ENCODE measurements at places on chromosomes 1 and 21.

DNA sequence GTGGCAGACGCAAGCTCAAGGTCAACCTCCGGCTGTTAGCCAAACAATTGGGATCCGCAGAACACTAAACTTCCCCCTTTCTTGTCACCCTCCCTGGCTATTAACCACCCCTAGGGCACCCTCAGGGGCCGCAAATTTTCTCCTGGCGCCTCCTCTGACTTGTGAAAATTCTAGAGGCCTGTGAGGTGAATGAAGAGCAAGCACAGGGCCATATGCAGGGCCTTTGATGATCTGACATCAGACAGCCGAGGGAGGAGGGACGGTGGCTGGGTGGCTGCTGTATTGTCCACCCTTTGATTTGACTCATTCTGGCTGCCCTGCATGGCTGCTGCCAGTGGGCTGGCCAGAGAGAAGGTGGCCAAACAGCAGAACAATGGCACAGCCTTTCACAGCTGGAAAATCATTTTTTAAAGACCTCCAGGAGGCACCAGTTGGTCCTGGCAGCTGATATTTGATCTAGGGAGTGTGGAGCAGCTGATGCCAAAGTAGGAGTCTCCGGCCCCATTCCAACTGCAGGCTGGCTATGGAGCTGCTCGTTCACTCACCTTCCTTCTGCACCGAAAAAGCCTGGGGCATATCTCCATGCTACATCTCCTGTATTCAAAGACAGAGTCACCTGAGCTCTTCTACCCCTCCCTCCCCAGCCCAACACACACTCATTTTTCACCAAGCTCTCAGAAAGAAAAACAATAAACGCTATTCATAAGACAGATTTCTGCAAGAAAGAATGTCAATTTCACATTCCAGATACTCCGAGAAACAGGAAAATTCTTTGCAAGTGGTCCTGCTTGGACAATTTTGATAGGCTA, 44.9 kb upstream of the BARHL2 start:
- no peak for DNase-seq

DNA sequence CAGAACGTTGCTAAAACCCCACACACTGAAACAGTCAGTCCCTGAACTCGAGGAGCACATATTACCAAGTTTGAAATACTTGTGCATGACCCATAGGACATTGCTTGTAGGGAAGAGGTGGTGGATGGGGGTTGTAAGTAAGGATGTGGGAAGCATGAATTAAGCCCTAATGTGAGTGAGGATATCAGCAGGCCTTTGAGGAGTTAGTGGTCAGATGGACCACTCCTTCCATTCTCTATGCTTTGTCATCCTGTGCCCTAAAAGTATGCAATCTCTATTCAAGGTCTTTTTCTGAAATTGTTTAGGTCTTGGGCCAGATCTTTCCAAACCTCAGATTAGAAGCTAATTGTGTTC, 70.9 kb upstream of the SAMSN1 start:
- DNase-seq: no peak

GRCh38 chr1:86829321-86829720, 84.6 kb downstream of the SELENOF start:
- no peak for DNase-seq

GRCh38 chr1:1371746-1372711, 3.0 kb downstream of the AURKAIP1 start:
- DNase-seq: peak; percentile 55

- DNase-seq: no peak
These were observed 37.3 kb downstream of the COL18A1 start for GRCh38 chr21:45442276-45442675.

DNA sequence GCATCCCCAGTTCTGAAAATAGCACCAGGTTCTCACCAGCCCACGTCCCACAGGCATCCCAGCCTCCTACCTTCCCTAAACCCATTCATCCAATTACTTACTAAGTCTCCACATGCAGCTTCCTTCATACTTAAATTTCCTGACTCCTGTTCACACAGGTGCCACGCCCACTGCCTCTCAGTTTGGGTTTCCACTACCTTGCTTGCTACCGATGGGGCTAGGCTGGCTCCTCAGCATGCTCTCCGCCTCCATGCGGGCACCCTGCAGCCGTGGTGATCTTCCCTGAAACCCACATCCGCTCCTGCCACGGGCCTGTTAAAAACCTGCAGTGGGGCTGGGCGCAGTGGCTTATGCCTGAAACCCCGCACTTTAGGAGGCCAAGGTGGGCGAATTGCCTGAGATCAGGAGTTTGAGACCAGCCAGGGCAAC, 70.4 kb upstream of the ANGPTL1 start:
- DNase-seq: no peak

DNA sequence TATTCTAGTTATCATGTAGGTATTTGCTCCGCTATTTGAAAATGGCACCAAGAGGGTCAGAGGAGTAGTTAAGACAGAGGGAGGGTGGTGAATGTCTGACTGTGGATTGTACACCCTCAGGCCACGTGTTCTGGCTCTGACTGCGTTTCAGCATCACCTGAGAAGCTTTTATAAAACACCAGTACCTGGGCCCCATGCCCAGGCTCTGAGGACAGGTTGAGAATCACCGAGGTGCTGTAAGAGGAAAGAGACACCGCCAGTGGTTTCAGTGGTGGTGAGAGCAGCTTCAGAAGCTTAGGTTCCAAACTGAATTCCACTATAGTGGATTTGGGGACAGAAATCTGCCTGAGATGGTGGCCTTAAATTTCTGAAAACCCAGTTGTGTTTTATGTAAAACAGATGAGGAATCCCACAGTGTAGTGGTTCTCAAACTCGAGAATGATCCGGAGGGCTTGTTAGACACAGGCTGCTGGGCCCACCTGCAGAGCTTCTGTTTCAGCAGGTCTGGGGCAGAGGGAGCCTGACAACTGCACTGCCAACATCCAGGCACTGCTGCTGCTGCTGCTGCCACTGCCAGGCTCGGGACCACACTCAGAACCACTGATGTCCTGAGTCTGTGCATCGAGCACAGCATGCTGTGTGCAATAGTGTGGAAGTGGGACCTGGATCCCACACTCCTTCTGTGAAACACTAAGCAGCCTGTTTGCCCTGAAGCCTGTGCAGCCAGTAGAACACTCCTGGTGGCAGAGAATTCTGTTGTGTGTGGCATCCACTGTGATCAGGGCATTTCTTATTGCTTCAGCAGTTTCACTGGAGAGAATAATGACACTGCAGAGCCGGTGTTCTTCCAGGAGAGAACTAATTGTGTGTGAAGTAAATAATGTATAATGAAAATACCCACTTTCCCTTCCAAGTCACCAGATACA, 98.7 kb downstream of the SUSD4 start:
- no peak for DNase-seq

DNA sequence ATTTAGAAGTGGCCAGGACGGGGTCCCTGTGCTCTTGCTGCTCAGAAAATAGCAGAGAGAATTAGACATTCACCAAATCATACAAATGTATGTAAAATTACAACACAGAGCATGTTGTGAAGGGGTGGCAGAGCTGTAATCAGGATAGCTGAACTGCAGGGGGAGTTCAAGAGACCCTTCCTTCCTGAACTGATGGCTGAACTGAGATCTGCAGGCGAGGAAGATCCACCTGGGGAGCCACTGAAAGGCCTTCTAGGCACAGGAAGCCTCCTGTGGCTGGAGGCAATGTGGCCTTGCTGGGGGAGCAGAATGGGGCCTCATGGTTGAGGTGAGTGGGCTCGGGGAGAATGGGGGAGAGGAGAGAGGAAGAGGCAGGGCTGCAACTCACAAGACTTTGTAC, 216.5 kb downstream of the PRDM2 start:
- DNase-seq: no peak

DNA sequence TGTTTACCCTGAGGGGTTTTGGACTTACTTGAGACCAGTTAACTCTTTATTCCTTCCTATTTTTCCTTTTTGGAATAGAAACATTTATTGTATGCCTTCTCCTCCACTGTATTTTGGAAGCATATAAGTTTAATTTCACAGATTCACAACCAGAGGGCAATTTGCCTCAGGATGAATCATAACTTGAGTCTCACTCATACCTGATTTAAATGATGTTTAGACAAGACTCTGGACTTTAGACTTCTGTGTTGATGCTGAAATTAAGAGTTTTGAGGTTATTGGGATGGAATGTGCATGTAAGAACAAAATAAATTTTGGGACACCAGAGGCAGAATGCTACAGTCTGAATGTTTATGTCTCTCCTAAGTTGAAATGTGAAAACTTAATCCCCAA, 7.1 kb upstream of the ADAM30 start:
- no peak for DNase-seq

- DNase-seq: no peak
These were observed 133.9 kb upstream of the CD34 start for GRCh38 chr1:208044589-208045462.

GRCh38 chr1:116075575-116075974, 35.6 kb upstream of the MAB21L3 start:
- no peak for DNase-seq

DNA sequence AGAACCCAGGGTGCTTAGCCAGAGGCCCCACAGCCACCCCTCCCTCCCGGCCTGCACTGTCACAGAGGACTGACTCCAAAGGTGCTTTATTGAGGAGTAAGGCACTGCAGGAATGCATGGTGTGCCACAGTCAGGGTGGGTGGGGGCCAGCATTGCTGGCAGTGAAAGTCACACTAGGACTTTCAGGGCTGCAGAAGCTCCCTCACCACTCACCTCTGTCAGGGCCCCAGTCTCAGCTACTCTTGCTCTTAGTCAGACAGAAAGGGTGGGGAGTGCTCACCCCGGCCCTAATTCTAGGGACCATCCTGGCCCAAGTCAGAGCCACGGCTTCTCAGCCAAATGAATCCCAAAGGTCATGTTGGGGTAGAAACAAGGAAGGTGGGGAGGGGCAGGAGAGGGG, 19.4 kb downstream of the KNCN start:
- DNase-seq: no peak

GRCh38 chr1:192810253-192810880, 1.5 kb downstream of the RGS2 start:
- no peak for DNase-seq

GRCh38 chr1:228097333-228098081, 5.6 kb downstream of the C1orf35 start:
- no peak for DNase-seq

GRCh38 chr1:29576510-29576909, 340.2 kb downstream of the PTPRU start:
- no peak for DNase-seq

DNA sequence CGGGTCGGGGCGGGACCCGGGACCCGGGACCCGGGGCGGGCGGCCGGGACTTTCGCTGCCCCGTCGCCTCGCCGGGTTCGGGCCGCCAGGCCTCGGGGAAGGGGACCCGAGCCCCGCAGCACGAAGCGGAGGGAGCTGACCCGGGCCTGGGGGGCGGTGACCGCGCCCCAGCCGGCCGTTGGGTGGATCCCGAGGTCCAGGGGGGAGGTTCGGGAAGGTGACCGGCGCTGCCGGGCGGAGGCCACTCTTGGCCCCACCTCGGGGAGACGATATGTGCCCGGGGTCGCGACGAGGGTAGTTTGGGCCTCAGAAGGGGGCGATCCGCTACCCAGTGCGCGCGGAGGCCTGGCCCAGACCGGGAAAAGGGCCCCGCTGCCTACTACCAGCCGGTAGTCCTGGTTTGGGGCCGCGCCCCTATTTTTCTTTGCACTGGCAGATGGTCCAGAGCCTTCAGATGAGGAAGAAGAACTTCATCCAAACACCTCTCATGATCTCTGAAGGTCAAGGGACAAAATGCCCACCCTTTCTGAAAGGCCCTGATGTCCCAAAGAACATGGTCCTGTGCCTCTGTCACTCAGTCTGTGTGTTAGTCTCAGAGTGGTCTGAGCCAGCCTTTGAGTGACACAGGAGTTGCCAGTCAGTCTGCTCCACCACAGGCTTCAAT, 766 bp downstream of the AGO4 start:
- DNase-seq: no peak

DNA sequence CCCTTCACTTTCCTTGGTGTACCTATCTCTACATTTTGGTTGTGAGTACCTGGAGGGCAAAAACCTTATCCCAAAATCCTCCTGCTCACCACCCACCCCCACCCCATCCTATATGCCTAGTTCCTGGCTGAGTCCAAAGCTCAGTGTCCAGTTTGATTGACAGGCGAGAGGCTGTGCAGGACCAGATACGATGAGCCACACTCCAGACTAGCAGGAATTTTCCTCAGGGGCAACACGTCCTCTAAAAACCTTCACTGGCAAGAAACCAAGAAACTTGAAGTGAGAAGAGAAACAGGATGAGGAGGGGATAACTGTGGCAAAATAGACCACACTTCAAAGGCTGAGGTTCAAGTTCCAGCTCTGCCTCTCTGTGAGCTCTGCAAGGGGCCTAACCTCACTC, 1.1 kb upstream of the SLAMF8 start:
- DNase-seq: no peak

- no peak for DNase-seq
These were observed 188.2 kb downstream of the ZBTB18 start for GRCh38 chr1:244239261-244239770.

DNA sequence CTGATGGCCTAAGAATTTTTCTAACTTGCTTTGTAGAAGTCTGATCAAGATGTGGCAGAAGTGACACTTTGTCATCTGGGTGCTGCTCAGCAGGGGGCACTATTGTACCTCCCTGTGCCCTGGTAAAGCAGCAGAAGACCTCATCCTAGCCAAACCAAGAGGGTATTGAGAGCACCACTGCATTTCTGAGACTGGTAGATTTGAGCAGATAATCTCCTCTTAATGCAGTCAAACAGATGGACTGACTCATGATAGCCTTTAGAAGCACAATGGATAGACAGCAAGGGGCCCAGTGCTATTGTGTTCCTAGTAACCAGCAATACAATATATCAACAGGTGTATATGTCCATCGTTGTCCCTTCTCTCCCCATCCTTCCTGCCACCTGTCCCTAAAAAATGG, 5.7 kb downstream of the TPM3 start:
- DNase-seq: no peak

GRCh38 chr1:64511044-64511443, 41.1 kb downstream of the CACHD1 start:
- no peak for DNase-seq

DNA sequence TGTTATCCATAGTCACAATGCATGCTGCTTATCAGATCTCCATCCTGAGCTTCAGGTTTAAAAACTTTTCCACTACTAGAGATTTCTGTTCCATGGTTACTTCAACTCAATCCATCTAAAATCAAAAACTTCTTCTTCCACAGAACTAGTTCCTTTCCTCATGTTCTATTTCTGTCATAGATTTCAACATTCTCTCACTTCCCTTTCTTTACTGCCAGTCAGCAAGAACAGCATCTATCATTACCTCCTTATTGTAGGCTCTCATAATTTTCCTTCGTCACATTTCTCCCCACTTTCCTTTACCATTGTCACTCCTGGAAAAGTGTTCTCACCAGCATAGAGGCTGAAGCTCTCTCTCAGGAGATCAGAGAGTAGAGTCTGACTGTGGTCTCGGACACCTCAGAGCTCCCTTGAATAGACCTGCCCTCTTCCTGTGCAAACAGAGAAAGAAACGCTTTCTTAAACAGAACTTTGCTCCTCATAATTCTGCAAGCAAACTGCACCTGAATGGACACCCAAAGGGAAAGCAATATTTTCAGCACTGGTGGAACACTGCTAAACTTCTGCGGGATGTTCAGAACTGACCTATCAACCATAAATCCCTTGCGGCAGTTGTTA, 48.7 kb upstream of the KIRREL1 start:
- DNase-seq: no peak

DNA sequence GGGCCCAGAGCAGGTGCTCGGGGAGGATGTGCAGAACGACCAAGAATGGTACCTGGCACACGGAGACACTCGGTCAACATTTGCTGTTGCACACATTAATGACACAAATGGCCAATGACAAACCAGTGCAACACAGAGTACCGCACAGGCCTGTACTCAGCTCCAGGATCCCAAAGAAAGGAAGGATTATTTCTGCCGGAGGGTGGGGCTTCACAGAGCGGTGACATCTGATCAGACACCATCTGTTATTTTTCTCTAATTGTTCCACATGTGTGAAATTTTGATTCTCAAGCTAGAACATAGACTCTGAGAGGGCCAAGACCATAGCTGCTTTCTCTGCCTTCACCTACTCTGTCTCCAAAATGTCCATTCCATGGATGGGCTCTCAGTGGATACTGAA, 100.4 kb downstream of the MRPL37 start:
- no peak for DNase-seq
